Left forelimb (tissue), 1 donor: ENCODE measurements at places on chromosomes 2 and 18.

GRCh38 chr18:75875559-75875958 lies 448.1 kb upstream of the SMIM21 start:
- DNase-seq, result no peak

GRCh38 chr2:2182551-2183071 lies 148.5 kb downstream of the MYT1L start:
- no peak for DNase-seq

- peak; percentile 20 for DNase-seq
These were observed 34.6 kb downstream of the GREB1 start for GRCh38 chr2:11568436-11568835.

DNA sequence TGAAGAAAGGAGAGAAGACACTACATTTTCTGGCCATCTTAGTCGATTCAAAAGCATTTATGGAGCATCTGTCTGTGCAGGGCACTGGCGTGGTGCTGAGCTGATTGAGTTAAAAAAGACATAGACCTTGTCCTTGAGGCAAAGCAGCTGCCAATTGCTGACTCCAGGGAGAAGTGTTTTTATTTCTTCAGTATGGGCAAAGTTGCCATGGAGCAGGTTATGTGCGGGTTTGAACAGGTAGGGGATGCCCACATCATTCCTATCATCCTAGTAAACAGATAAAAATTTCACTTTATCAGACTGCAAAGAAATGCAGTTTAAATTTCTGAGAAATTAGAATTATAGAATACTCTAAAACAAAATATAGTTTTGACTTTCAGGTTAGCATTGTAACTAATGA lies 125.8 kb downstream of the NUP35 start:
- no peak for DNase-seq

- DNase-seq, result no peak
These were observed 103.2 kb upstream of the WDR75 start for GRCh38 chr2:189338115-189338514.

DNA sequence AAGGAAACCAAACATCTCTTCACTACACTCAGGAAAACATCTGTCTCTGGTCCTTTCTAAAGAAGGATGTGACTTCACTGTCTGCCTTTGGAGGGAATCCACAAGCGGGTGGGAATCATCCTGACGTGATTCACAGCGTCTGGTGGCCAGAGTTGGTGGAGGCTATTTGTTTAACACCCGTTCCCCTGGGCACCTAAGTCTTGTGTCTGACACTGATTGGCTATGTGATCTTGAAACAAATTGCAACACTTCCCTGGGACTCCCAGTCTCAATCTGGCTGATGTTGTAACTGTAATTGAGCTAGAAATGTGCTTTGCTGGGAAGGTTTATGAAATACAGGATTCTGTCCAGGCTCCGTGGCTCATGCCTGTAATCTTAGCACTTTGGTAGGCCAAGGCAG lies 28.8 kb upstream of the SIX3 start:
- DNase-seq, result no peak

DNA sequence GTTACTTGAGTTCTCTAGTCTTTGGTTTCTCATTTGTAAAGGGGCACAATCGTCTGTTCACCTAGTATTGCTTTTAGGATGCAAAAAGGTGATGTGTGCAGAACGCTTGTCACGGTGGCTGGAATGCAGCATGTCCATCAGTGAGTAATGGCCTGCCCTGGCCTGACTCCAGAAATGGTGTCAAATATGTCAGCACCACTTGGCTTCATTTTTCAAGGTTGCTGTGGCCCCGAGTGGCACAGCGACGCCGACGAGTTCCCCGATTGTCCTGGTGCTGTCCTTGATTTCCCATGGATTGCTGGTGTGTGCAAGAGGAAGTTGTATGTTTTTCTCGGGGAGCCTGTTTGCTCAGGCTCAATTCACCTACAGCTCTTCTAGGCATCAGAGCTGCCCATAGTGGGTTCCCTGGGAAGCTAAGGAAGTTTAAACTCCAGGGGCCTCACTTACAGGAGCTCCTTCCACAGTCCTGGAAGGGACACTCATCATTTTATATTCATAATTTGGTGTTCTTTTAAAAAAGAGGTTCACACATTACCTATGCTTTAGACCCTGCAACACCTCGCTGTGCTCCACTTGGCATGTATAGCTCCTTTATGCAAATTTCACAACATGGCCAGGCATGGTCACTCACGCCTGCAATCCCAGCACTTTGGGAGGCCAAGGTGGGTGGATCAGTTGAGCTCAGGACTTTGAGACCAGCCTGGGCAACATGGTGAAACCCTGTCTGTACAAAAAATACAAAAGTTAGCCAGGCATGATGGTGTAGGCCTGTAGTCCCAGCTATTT lies 25.6 kb upstream of the ZNF407 start:
- DNase-seq, result no peak

DNA sequence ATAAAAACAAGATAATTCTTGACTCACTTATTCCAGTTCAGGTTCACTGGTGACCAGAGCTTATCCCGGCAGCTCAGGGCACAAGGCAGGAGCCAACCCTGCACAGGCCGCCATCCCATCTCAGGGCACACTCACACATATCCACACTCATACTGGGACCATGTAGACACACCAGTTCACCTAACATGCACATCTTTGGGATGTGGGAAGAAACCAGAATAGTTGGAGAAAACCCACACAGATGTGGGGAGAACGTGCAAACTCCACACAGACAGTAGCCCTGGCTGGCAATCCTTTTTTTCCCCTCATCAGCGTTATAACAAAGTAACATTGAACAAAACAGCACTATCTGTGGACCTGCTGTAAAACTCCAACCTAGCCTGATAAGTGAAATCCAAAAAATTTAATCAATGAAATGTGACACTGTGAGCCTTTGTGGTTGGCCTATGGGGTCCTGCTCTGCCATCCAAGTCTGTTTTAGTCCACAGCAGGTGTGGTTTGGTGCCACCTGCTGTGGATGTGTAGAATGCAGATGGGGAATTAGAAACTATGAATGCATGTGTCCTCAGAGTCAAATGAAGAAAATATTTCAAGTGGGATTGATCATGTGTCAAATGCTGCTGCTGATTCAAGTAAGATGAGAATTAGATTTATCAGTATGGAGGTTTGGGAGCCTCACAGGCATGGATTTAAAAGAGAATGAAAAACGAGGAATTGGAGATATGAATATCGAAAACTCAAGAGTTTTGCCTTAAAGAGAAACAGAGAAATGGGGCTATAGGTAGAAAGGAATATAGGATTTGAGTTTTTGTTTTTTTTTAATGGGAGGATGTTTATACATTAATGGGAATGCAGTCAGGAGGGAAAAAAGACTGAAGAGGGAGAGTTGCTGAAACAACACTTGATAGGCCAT lies 47.0 kb downstream of the UGP2 start:
- no peak for DNase-seq

DNA sequence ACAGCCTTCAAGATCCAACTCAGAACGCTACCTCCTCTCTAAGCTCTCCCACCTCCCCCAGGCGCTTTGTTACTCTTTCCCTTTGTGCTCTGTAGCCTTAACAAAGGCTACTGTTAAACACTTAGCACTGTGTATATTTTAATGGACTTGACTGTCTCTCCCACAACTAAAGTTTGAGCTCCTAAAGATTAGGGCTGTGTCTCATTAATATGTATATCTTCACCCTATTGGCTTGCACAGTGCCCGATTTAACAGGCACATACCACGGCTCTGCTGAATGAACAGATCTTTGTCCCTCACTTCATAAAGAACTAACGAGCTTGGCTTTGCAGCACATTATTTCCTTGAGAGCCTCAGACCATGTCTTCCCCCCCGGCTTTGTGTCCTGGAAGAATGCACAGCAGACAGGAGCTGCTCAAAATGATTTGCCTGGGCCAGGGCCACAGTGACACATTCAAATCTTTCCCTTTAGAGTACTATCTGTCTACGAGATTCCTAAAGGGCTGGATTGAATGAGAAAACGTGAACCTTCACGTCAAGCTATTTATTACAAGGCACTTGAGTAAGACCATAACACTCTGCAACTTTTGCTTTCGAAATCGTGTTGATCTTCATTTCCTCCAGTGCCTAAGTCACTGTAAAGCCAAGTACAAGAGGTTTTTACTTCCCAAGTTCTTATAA lies 22.1 kb downstream of the ABHD3 start:
- DNase-seq, result no peak

DNA sequence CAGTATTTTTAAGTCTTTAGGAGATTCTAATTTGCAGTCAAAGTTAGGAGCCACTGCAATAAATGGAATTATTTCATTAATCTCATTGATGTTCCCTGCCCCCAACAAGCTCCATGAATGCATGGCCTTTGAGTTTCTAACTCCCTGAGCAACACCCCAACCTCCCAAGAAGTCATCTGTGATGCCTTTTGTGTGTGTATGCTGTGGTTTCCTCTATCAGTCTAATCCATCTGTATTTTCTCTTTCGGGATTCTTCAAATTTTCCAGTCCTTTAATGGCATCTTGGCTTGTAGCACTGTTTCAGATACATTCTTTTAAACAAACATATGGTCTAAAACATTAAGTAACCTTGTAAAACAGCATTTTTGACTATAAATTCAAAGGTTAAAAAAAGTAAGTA lies 16.8 kb downstream of the SERPINB10 start:
- DNase-seq, result no peak

DNA sequence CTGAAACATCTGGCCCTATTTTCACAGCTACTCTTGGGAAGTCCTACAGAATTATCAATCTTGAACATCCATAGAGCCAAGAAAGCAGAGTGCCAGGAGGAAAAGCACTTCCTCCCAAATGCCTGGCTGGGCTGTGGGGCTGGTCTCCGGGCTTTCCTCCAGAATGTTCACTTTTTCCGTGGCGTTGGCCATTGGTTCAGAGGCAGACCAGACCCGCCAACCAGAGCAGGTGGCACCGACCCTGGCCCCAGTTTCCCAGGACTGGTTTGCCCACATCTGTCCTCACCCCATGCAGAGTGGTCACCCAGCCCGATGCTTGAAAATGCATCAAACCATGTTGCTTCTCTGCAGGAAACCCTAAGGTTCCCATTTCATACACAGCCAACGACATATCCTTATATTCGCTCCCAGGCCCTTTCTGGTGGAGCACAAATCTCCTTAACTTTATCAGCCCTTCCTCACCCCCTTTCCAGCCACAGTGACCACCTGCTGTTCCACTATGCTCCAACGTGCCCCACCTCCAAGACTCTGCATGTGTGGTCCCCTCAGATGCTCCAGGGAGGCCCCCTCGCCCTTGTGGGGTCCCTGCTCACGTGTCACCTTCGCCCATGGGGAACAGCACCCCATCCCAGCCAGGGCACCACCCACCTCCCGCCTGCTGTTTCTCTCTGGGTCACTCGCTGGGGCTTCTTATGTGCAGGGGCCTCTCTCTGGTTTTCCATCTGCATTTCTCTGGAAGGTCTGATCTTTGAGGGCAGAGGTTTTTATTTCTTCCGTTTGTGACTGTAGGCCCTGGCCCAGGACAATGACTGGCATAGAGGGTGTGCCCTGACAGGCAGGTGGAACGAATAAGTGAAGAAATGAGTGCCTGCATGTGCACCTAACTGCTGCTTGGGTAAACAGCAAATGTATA lies 92.9 kb downstream of the PXDN start:
- peak; percentile 75 for DNase-seq

DNA sequence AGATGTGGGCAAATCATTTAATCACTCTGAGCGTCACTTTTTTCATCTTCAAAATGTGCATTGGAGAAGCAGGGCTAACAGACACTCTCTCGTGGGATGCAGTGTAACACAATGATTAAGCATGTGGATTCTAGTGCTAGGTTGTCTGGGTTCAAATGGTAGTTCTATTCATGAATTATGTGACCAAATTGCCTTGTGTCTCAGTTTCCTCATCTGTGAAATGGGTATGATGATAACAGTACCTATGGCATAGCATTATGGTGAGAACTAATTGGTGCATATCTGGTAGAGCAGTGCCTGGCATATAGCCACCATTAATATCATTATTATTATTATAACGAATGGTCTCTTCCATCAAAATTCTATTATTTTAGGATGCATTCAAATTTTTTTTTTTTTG lies 142.4 kb upstream of the SIX3 start:
- DNase-seq, result no peak

DNA sequence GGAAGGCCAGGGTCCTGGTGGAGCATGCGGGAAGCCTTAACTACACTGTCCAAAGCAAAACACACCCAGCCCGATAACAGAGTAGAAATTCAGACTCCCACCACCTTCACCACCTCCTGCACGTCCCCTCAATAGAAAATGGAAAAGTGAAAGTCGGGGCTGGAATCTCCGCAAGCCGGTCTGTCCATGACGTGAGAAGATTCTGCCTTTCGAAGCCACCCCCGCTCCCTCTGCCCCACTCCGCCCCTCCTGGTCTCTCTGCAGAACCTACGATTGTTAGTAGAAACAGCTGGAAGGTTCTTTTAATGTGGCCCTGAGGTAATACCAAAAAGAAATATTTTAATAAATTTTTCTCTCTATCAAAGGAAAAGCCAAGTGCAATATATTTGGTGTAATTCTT lies 116.4 kb downstream of the GBX2 start:
- peak; percentile 3 for DNase-seq

- no peak for DNase-seq
These were observed 2.4 kb downstream of the DCDC2C start for GRCh38 chr2:3705782-3706181.

- no peak for DNase-seq
These were observed 132.6 kb downstream of the MAP2 start for GRCh38 chr2:209556354-209556961.

DNA sequence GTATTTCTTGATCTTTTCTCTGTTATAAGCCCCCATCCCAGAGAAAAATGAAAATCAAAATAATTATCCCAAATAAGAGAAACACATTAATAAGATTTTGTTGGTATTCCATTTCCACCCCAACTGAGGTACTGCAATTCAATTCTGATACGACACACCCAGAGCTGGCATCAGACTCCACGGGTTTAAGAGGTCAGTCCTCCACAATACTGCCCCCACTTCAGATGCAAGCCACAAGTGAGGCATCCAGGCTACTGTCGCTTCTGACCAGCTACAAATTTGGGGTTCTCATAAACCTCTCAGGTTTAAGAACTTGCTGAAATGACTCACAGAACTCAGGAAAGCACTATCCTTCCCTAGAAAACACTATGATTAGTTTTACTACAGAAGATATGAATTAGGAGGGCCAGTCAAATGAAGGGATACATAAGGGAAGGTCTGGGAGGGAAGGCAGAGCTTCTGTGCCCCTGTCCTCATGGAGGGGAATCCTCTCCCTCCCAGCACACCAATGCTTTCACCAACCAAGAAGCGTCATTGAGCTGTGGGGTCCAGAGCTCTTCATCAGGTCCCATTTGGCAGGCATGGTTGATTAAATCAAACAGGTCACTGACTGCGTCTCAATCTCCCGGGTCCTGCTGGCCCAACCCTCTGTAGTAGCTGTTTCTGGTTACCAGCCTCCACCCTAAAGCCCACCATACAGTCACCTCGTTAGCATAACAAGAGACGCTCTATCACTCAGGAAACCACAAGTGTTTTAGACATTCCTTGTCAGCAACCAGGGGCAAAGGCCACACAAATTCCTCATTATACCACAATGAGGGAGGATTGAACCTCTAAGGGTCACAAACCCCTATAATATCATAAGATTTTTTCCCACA lies 46.2 kb downstream of the IWS1 start:
- DNase-seq, result no peak
